ENCODE measurements at places on chromosomes 12 and 14.

DNA sequence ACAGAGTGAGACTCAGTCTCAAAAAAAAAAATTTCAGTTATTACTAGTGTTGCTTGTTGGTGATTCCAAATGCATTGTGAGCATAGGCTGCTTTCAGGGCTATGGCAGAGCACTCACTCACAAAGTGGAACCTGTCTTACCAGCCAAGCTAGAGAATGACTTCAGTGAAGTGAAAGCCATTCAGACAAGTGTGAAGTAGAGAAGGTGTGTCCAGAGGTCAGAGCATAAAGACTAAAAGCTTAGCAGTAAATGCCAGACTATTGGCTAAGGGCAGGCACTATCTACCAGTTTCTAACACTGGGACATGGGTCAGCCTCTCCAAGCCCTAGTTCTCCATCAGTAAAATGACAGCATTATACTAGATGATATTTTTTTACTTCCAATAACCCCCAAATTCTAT, 12.7 kb downstream of the PPP1R36 start:
- no peak for DNase-seq

DNA sequence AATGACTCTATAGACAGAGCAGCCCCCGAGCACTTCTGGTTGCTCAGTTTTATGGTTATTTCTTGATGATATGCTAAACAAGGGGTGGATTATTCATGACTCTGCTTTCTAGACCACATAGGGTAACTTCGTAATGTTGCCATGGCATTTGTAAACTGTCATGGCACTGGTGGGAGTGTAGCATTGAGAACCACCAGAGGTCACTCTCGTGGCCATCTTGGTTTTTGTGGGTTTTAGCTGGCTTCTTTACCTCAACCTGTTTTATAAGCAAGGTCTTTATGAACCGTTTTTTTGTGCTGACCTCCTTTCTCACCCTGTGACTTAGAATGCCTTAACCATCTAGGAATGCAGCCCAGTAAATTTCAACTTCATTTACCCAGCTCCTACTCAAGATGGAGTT, 1036.2 kb upstream of the FLRT2 start:
- DNase-seq: no peak

- DNase-seq: no peak
Measured at GRCh38 chr14:71322655-71323250, 415.5 kb downstream of the PCNX1 start.

- DNase-seq: no peak
Measured at GRCh38 chr12:73769337-73769736, 768.3 kb upstream of the ATXN7L3B start.

DNA sequence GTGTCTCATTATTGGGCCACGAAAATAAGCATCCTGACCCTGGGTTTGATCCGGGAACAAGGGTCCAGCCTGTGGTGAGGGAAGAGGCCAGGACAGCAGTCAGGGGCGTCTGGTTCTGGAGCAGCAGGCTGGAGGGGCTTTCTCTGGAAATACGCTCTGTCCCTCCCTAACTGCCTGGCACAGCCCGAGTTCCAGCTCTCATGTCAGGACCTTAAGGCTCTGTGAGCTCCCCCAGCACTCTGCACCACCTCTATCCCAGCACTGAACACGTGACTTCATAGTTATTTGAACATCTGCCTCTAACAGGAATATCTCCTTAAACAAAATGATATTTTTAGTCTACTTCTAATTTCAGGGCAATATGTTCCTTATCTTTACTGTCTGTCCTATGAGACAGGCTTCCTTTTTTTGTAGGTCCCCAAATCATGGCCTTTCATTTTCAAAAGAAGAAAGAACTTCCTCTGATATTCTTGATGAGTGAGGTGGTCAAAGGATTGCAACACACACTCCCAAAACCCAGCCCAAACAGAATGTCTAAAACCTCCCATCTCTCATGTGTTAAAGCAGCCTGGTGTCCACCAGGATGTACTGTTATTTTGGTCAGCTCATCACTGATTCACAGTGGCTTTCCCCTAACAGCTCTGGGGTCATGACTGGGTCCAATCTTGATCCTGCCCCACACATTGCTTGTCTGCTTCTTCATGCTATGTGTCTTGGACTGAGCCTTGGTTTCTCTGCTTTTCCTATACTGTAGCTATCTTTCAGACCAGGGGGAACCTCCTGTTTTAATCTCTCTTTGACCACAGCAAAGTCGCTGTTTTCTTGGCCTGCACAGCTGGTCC, 9.7 kb downstream of the AQP6 start:
- DNase-seq: no peak

GRCh38 chr12:70045514-70045913, 197.7 kb upstream of the CNOT2 start:
- no peak for DNase-seq
